GM19239 (cell line): ENCODE measurements at places on chromosomes 1 and 21.

DNA sequence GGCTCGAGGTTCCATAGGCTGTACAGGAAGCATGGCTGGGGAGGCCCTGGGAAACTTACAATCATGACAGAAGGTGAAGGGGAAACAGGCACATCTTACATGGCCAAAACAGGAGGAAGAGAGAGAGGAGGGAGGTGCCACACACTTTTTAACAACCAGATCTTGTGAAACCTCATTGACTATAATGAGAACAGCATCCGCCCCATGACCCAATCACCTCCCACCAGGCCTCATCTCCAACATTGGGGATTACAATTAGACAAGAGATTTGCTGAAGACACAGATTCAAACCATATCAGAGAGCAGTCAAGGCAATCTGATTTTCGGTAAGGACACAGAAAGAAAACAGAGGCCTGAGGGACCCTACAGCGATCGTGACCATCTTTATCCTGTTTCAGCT lies 41.7 kb downstream of the TNFRSF9 start:
- DNase-seq = no peak

GRCh38 chr1:24416666-24417391 lies 1.2 kb downstream of the NIPAL3 start:
- DNase-seq = no peak

DNA sequence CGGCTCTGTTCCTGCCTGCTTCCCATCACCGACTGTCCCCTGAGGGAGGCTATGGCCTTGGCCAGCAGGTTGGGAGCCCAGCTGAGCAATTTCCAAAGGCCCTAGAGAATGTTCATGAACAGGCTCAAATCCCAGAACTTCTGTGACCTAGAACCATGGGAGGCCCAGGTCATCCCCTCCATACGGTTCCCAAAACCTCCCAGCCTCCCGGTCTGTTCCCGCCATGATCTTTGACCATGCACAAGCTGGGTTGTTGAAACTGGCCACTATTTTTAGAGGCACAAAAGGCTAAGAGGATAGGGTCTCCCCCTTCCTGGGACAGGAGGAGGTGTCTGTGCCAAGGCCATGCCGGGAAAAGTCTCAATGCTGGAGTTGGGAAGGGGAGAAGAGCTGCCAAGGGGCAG lies 27.5 kb downstream of the EPHA2 start:
- no peak for DNase-seq

GRCh38 chr1:154621875-154622274 lies 13.9 kb upstream of the ADAR start:
- no peak for DNase-seq

DNA sequence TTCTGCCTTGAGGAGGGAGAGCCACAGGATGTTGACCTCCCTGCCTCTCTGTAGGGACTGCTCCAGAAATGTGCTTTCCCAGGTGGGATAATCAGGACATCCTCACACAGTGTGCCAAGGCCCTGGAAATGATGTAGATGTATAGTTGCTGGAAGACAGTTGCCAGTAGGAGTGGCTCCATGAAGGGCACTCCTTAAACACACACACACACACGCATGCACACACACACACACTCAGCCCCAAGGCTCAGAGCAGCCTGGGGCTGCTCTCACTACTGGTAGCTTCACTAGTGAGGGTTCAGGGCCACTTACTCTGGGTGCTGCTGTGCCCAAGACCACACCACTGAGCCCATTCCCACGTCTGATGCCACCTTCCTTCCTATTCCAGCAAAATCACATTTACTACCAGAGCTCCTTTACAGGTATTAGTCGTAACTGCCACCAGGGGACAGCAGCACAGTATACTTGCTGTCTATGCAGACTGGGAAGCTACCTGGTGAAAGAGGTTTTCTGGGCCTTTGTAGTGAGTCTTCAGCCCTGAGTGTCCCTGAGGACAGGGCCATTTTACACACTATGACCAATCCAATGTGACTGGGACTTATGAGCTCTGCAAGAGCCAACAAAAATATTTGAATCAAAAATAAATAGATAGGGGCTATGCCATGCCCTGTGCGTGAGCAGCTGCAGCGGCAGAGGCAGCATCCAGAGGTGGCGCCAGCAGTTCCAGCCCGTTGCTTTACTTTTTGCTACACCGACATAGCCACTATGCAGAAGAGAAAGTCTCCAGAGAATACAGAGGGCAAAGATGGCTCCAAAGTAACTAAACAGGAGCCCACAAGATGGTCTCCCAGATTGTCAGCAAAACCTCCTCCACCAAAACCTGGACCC lies 15.0 kb downstream of the CRNN start:
- DNase-seq = no peak

DNA sequence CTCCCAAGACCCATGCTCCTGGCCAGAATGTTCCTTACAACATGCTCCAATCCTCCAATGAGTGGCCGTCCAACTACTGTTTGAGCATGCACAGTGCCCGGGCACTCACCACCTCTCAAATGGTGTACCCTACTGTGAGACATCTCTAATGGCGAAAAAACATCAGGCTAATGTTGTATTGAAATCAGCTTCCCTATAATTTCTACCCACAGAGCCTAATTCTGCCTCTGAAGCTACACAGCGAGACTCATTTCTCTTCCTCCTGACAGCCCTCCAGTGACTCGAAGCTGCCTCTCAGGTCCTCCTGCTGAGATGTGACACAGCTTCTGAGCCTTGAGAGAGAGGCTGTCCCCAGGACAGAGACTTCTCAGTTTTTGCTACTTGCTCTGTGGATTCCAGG lies 130.7 kb downstream of the FAM78B start:
- no peak for DNase-seq

- no peak for DNase-seq
Observed at GRCh38 chr1:24315391-24315790, 3.8 kb upstream of the GRHL3 start.

DNA sequence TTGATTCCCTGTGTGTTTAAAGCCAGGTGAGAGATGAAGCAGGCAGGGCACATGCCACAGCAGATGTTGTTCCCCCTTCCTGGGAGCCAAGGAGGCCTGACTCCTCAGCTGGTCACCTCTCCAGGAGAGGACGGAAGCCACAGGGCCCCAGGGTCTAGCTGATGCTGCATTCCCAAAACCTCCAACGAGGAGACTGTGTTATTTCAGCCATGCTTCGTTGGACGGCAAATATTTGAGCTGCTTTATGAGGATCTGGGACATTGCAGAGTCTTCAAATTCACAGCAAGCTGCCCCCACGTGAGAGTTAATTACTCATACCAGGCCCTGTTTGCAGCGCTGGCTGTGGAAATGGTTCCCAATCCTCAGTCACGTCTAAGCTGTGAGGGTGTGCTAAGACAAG lies 85.3 kb downstream of the CDC7 start:
- DNase-seq = no peak

DNA sequence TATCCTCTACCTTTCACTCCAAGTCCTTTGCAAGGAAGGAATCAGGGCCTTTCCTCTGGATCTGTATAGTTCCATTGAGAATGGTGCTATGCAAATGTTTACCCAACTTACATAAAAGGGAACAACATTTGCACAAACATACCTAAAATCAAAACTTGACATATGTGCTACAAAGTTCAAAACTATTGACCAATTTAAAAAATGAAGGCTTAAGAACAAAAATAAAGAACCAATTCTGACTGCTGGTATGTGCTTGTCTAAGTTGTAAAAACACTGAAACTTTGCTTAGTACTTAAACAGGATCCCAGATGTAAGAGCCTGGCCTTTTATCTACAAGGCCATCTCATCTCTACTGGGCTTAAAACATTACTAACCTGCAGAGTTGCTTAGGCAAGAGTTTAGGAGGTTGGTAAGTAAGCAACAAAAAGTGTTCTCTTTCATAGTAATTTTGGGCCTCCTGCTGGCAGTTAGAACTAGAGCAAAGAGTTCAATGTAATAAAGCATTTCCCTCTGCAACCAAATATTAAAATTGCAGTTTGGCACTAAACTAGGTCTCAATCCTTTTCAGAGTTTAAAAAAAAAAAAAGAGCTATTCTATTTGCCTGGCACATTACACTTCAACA lies 2.0 kb downstream of the SCMH1 start:
- no peak for DNase-seq

DNA sequence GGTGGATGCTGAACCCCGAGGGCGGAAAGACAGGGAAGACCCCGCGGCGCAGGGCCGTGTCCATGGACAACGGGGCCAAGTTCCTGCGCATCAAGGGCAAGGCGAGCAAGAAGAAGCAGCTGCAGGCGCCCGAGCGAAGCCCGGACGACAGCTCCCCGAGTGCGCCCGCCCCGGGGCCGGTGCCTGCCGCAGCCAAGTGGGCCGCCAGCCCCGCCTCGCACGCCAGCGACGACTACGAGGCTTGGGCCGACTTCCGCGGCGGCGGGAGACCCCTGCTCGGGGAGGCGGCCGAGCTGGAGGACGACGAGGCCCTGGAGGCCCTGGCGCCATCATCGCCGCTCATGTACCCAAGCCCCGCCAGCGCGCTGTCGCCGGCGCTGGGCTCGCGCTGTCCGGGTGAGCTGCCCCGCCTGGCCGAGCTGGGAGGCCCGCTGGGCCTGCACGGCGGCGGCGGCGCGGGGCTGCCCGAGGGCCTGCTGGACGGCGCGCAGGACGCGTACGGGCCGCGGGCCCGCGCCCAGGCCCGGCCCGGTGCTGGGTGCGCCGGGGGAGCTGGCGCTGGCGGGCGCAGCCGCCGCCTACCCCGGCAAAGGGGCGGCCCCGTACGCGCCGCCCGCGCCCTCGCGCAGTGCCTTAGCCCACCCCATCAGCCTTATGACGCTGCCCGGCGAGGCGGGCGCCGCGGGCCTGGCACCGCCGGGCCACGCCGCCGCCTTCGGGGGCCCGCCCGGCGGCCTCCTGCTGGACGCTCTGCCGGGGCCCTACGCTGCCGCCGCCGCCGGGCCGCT lies 20.7 kb downstream of the FOXO6 start:
- no peak for DNase-seq

- DNase-seq = no peak
Observed at GRCh38 chr1:89652373-89652772, 19.5 kb downstream of the LRRC8C start.

DNA sequence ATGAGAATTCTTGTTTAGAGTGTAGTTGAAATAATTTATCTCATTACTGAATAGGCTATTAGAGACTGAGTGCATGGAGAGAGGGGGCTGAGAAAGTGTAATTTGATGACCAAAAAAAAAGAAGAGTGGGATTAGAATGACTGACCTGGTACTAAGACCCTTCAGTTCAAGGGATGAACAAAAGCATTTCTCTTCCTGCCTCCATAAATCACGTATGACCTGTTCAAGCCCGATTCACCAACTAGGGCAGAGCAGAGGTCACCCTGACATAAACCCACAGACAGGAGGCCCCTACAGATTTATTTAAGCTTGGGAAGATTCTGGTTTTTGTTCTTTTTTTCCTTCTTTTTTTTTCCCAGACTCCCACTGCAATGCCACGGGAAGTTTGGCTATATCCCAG lies 123.7 kb upstream of the COP1 start:
- no peak for DNase-seq

GRCh38 chr1:30856260-30856790 lies 52.2 kb downstream of the SDC3 start:
- no peak for DNase-seq

- peak; percentile 70 for DNase-seq
Observed at GRCh38 chr1:155911156-155912055, at the start of gene RIT1. Gene RIT1 (minus strand): TSS chr1:155911349. CDS start chr1:155910761, 588 bp downstream.

DNA sequence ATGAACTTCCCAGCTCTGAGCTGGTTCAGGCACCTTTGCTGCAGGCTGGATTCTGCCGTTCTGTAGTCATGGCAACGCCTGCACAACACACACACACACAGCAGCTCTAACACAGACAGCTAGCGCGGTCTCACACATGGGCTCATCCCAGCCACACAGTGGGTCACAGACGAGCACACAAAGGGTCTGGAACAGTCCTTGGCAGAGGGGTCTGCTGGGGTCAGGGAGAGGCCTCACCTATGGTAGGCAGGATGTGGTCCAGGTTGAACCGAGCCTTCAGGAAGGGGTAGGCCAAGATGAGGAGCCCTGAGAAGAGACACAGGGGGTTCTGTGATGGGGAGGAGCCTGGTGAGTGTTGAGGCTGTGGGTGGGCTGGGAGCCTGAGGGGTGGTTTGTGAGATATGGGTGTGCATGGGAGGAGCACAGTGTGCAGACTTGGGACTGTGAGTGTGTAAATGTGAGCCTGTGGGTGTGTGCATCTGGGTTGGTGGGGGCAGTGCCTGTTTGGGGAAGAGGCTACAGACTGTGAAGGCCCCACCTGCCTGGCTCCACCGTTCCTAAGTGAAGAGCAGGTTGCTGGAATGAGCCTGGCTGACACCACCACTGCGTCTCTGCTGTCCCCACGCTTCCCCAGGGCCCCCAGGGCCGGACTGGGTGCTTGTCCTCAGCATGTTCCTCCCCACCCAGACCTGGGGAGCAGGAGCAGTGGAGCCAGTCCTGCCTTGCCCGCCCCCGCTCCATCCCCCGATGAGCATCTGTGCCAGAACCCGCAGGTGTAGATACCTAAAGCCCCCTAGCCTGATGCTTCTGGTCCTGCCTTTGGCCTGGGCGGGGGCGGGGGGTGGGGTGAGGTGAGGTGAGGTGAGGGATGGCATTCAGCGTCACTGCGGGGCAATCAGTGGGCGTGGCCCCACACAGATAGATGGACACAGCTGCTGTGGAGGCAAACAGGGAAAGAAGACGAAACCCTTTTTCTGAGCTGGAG lies 1.5 kb downstream of the KNCN start:
- DNase-seq = no peak

GRCh38 chr1:8718850-8719361 lies 98.5 kb downstream of the RERE start:
- no peak for DNase-seq

- DNase-seq = no peak
Observed at GRCh38 chr1:186739515-186739914, 59.3 kb upstream of the PTGS2 start.

DNA sequence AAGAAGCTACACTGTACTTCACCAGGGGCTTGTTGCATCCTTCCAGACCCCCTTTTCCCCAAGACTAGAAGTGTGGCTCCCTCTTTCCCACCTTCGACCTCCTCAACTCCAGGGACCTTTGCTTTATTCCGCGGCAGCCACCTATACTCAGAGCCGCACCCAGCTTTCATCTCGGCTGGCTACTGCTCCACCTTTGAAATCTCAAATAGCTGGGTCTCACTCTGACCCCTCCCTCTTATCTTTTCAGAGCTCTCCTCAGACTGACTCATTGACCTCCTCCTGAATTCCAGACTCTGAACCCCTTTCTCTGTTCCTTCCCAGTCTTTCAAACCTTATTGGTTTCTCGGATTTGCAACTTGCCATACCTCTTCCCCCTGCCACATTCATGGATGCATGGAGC lies 144.7 kb upstream of the JUN start:
- no peak for DNase-seq

- no peak for DNase-seq
Observed at GRCh38 chr1:98386675-98387440, 274.7 kb upstream of the SNX7 start.

GRCh38 chr1:218299416-218299815 lies 14.3 kb downstream of the RRP15 start:
- DNase-seq = no peak

GRCh38 chr1:154427173-154428139 lies 22.3 kb downstream of the IL6R start:
- no peak for DNase-seq

GRCh38 chr1:150154143-150154542 lies 4.4 kb downstream of the PLEKHO1 start:
- no peak for DNase-seq

DNA sequence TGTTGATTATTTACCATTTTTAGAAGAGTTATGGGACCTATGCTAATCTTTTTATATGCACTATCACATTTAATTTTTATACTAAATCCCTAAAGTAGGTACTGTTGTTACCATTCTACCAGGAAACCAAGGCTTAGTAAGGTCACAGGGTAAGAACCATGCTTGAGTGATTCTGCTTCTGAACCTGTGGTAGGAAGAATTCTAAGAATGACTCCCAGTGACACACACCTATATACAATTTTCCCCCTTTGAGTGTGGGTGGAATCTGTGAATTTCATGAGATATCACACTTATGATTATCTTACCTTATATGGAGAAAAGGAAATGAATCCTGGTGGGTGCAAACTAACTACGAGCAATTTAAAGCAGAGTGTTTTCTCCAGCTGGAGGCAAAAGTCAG lies 391.0 kb downstream of the USH2A start:
- DNase-seq = no peak
